Endodermal cell (in vitro differentiated cells): ENCODE measurements at places on chromosomes 6 and 20. TPM values are rescaled to one million over a fixed set of nuclear protein-coding genes. Genes with fewer than 3 reads are reported as not detected.

DNA sequence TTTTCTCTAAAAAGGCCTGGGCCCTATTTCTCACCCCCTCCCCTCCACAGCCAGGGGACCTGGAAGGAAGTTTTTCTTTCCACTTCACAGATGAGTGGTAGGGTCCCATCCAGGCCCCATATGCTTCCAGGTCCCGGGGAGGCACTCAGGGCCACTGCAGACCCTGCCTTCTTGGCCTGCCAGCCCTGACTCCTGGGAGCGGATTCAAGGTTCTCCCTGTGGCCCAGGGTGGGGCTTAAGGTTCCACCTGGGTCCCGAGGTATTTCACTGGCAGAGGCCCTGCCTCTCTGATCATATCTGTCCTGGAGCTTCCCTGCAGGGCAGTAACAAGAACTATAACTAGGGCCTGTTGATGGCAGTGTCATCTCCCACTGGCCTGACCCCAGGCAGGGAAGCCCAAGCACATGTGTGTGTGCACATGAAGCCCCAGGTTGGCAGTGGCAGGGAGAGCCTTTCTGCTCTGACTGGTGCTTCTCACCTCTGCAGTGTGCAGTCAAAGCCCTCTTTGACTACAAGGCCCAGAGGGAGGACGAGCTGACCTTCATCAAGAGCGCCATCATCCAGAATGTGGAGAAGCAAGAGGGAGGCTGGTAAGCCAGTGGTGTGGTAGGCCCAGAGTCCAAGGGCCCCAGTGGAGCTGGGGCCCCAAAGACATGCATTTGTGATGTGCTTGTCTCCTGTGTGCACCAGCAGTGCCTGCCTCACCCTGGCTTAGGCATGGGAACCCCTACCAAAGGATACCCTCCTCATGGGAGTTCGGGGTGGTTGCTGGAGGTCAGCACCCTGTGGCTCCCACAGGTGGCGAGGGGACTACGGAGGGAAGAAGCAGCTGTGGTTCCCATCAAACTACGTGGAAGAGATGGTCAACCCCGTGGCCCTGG is 31.2 kb downstream of the PLCG1 start:
- peaks cover 83% of the 10 kb centered on the region for H3K36me3 ChIP-seq
- DNase-seq = no peak
- no peaks in the 10 kb centered on the region for H3K27me3 ChIP-seq
- no peak overlapping the region for H3K27ac ChIP-seq

DNA sequence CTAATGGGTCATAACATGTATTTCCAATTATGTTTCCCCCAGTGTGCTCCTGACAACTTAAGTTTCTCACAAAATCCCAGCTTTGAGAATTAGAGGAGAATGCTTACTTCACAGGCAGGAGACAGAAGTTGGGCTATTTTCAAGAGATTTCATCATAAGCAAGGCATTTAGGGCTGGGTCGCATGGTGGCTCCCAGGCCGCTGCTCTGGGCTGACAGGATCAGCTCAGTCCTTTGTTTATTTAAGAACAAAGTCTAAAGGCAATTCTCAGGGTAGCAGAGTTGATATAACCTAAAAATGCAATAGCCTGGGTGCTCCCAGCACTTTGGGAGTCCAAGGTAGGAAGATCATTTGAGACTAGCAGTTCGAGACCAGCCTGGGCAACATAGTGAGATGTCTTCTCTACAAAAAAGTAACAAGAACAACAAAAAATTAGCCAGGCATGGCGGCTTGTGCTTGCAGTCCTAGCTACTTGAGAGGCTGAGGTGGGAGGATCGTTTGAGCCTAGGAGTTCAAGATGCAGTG is 10.9 kb downstream of the FOXQ1 start:
- no peak overlapping the region for H3K4me3 ChIP-seq
- no peaks in the 10 kb centered on the region for H3K27me3 ChIP-seq
- no peak overlapping the region for H3K27ac ChIP-seq
- no peaks in the 10 kb centered on the region for H3K36me3 ChIP-seq
- DNase-seq = no peak
- no peaks in the 10 kb centered on the region for H3K4me1 ChIP-seq

Gene SH3BGRL2
- 23.0 and 24.3 TPM in 2 replicates for total RNA-seq

- H3K27me3 ChIP-seq = no peaks in the 10 kb centered on the region
- H3K4me3 ChIP-seq = no peak overlapping the region
- no peaks in the 10 kb centered on the region for H3K4me1 ChIP-seq
- H3K36me3 ChIP-seq = no peaks in the 10 kb centered on the region
These were observed 142.9 kb upstream of the SALL4 start for GRCh38 chr20:51945177-51945576.

- no peak overlapping the region for H3K27ac ChIP-seq
- no peak overlapping the region for H3K4me3 ChIP-seq
- H3K4me1 ChIP-seq = no peaks in the 10 kb centered on the region
- H3K36me3 ChIP-seq = no peaks in the 10 kb centered on the region
These were observed 1.9 kb upstream of the SLC35D3 start for GRCh38 chr6:136920216-136920615.

DNA sequence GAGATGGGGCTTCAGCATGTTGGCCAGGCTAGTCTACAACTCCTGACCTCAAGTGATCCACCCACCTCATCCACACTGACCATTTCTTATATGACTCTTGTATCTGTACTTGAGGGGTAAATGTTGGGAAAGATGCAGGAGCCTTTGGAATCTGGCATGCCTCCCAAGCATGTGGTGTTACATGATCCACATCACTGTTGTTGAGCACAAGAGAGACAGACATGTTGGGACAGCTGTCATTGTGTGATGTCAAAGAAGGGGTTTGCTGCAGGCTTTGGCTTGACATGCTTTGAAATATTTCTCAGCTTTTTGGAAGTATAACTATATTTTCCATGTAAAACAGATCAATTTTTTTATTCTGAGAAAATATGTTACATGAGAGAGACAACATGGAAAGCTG is 139.9 kb downstream of the MOXD1 start:
- H3K4me3 ChIP-seq = no peak overlapping the region
- DNase-seq = no peak
- no peak overlapping the region for H3K27ac ChIP-seq
- peaks cover 4% of the 10 kb centered on the region for H3K4me1 ChIP-seq

- H3K36me3 ChIP-seq = peaks cover 57% of the 10 kb centered on the region
- H3K4me1 ChIP-seq = no peaks in the 10 kb centered on the region
- H3K4me3 ChIP-seq = no peak overlapping the region
- no peak overlapping the region for H3K27ac ChIP-seq
- DNase-seq = no peak
These were observed 223.9 kb downstream of the PRL start for GRCh38 chr6:22072949-22073348.

Gene BTBD9
- 6.4 to 9.2 TPM (median 7.6 TPM) in 3 replicates for total RNA-seq

DNA sequence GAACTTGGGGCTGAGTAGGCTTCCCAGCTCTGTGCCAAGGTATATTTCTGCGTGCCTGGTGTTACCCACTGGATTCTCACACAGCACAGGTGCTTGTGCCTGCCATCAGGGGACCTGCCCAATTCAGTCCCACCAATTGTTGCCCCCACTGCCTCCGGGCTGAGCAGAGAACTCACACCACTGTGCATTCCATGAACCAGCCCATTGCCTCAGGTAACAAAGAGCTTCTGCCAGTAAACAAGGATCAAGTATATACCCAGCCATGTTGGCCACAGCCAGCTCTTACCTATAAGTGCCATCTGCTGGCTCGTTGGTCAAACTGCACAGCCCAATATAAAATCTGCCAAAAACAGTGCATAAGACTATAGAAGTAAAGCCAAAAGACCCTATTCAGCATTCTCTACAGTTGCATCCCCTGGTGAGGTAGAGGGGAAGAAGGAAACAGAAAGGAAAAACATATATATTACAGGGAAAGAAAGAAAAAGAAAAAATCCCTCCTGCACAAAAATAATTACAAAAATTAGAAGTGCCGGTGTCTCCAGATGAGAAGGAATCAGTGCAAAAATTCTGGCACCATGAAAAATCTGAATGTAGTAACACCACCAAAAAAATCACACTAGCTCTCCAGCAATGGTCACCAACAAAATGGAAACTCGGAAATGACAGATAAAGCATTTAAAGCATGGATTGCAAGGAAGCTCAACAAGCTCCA is 241.4 kb downstream of the IBTK start:
- no peaks in the 10 kb centered on the region for H3K36me3 ChIP-seq
- no peaks in the 10 kb centered on the region for H3K27me3 ChIP-seq
- no peak overlapping the region for H3K27ac ChIP-seq
- H3K4me1 ChIP-seq = no peaks in the 10 kb centered on the region
- DNase-seq = peak; percentile 61

Gene CYP24A1
- total RNA-seq = not detected in 3 replicates

Gene TOX2
- total RNA-seq = 2.3 and 2.4 TPM in 2 replicates
